ENCODE measurements at places on chromosomes 7 and 10. TPM values are rescaled to one million over a fixed set of nuclear protein-coding genes. Genes with fewer than 3 reads are reported as not detected.

- no peak for DNase-seq
Observed at GRCh38 chr10:34297541-34298345, 517.4 kb downstream of the PARD3 start.

Gene OIT3
- polyA plus RNA-seq, result not detected

DNA sequence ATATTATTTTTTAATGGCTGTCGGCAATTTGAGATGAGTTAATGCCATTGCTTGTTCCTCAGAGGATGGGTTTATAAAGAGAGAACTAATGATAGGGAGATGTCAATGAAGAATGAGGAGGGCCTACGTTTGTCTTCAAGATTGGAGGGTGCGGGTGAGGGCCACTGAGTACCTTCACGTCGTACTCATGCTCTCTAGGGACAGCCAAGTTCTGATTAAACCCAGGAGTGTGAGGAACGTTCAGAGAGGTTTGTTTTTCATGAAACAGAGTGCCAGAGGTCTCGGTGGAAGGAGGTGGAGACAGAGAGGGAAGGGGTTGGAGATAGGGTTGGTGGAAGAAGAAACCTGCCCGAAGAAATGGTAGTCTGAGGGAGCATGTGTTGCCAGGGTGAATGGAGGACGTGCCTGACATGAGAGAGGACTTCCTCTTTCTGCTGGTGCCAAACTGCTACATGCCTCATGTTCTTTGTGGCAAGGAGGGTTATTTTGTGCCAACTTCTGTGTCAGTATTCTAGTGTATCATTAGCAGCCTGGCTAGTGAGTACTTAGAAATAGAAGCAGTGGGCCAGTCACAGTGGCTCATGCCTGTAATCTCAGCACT, 8.9 kb downstream of the DHTKD1 start:
- DNase-seq, result no peak

DNA sequence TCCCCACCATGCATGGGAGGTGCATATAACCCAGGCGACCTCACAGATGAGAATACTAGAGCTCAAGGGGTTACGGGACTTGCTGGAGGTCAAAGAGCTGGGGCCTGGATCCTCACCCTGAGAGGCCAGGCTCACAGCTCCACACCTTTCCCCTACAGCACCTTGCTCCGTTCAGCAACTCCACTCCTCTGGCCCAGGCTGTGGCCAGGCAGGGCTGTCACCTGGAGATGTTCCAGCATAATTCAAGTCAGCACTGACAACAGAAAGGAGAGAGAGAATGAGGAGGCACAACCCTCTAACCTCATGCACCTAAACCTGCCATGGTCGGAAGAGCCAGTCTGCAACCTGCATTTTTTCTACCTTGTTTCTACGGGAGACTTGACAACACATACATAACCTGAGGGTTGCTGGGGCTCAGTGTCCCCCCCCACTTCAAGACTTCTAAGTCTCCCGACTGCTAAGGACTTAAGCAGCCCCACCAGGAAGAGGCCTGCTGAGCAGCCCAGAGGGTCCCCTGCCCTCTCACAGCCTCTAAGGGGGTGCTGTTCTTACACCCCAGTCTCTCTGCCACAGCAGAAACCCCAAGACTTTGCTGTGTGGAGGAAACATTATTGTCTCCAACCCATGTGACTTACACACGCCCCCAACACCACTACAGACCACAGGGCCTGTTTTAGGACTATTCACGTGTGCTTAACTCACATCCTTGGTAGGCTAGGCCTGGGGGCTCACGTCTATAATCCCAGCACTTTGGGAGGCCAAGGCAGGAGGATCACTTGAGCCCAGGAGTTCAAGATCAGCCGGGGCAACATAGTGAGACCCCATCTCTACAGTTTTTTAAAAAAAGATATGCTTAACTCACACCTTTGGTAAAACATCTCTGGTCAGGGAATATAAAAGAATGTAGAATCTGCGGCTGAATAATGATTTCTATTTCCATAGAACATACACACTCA, 175.6 kb downstream of the FAM107B start:
- DNase-seq, result no peak

DNA sequence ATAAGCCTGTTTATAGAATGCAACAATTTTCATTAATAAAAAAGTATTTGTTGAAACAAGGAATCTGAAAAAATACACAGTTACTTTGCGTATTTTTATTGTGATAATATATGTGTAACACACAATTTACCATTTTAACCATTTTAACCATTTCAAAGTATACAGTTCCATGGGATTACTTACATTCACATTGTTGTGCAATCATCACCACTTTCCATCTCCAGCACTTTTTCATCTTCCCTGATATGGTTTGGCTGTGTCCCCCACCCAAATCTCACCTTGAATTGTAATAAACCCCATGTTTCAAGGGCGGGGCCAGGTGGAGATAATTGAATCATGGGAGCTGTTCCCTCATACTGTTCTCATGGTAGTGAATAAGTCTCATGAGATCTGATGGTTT, 61.3 kb upstream of the GLCCI1 start:
- DNase-seq, result no peak
